ENCODE measurements at places on chromosomes 12 and 14.

GRCh38 chr12:13075118-13075480 is 28.4 kb downstream of the GSG1 start:
- DNase-seq, result no peak

- no peak for DNase-seq
These were observed 102.5 kb upstream of the SSTR1 start for GRCh38 chr14:38105106-38105702.

- no peak for DNase-seq
These were observed 15.2 kb downstream of the KLRK1 start for GRCh38 chr12:10374624-10375018.

DNA sequence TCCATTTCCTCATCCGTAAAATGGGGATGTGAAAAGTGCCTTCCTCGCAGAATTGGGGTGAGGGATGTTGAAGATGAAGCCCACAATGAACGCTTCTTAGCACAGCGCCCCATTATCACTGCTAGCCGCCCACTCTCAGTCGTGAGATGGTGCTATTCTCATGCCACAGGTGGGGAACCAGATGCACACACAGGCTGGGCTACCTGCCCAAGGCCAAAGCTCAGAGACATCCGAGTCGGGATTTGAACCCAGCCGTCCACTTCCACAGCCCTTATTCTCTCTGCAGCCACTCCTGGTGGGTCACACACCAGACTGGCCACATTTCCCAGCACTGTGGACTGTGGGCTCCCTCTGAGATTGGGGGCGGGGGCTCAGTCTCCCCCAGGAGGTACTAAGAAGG is 55.8 kb downstream of the BCL11B start:
- no peak for DNase-seq

- DNase-seq, result peak; percentile 78
These were observed 69.4 kb upstream of the EVL start for GRCh38 chr14:99995700-99996356.

- no peak for DNase-seq
These were observed 9.9 kb downstream of the LRRC74A start for GRCh38 chr14:76836029-76836630.

GRCh38 chr12:76024102-76024781 is 7.3 kb downstream of the PHLDA1 start:
- no peak for DNase-seq

Measured in stimulated activated naive B cell treated with anti-CD40 and anti-IgM and Interleukin-4, amounts not matched to agents 10 μg/mL and 1 μg/mL and 100 μg/mL, for 72 hours (primary cell).